BJ (cell line): ENCODE measurements at places on chromosomes 6 and 20. TPM values are rescaled to one million over a fixed set of nuclear protein-coding genes. Genes with fewer than 3 reads are reported as not detected.

The EPPIN gene
- not detected in 2 replicates for polyA plus RNA-seq

The RHAG gene
- polyA plus RNA-seq, result not detected in 2 replicates

The CCN6 gene
- polyA plus RNA-seq, result 0.07 TPM in 1 of 2 replicates, not detected in the other

The ID1 gene
- 126 and 135 TPM in 2 replicates for polyA plus RNA-seq

DNA sequence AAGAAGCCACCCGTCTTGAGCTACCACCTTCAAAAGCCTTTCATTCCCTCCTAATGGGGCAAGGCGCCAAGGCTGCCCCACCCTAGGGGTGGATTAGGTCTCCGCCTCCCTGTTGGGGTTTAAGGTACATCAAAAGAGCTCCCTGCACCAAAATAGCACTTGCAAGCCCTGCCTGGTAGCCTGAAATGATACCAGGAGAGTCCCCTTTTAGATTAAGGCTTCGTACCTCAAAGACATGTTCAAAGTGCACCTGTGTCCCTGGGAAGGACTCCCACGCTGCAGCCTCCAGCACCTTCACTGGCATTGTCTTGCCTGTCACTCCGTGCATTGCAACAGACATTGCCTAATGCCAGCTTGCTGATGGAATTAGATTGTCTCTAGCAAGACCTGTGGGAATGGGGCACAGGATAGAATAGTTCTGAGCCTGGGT lies 15.7 kb upstream of the CDKN1A start:
- no peak for DNase-seq

DNA sequence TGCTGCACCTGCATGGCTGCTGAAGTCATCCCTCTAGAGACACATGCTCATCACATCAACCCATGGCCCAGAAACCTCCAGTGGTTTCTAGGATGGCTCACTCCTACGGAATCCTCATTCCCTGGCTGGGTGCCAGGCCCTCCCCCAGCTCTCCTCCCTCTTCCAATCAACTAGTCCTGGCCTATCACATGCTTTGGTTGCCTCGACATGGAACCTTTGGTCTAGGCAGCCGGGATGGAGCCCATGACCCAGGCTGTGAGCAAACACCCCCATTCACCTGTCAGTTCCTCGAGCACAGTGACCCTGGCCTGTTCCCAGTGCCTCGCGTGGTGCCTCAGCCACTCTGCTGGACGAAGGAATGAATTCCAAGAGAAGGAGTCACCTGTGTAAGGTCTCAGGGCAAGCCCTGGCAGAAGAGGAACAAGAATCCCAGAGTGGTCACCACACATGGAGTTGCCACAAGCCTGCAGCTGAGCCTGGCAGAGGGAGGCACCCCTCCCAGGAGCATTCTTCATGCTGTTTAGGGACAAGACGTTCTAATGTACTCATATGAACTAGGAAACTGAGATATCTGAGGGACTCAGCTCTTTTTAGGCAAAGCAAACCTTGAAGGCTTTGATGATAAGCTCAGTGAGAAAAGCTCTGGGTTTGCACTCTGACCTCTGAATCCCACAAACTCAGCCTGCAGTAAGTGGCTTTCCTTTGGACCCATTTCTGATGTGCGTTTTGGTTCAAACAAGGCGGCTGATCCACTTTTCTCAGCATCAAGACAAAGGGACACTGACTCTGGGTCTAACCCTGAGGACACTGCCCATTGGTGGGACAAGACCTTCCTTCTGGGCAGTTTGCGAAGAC lies 40.2 kb downstream of the PPP1R3G start:
- DNase-seq, result no peak

- DNase-seq, result no peak
Observed at GRCh38 chr6:105642708-105643107, 239.8 kb upstream of the PREP start.

- DNase-seq, result no peak
Observed at GRCh38 chr6:142932889-142933288, 12.1 kb downstream of the HIVEP2 start.

DNA sequence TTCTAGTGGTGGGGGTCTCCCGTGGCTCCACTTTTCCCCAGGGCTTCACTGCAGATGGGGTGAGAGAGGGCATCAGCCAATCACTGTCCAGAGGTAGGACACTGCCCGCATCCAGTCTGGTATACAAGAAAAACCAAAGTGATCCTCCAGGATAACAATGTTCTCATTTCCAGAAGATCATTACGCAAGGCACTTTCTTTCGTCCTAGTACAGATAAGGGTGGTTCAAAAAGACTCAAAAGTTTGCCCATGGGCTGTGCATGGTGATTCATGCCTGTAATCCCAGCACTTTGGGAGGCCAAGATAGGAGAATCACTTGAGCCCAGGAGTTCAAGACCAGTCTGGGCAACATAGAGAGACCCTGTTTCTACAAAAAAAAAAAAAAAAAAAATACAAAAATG lies 16.4 kb downstream of the GMDS start:
- no peak for DNase-seq

DNA sequence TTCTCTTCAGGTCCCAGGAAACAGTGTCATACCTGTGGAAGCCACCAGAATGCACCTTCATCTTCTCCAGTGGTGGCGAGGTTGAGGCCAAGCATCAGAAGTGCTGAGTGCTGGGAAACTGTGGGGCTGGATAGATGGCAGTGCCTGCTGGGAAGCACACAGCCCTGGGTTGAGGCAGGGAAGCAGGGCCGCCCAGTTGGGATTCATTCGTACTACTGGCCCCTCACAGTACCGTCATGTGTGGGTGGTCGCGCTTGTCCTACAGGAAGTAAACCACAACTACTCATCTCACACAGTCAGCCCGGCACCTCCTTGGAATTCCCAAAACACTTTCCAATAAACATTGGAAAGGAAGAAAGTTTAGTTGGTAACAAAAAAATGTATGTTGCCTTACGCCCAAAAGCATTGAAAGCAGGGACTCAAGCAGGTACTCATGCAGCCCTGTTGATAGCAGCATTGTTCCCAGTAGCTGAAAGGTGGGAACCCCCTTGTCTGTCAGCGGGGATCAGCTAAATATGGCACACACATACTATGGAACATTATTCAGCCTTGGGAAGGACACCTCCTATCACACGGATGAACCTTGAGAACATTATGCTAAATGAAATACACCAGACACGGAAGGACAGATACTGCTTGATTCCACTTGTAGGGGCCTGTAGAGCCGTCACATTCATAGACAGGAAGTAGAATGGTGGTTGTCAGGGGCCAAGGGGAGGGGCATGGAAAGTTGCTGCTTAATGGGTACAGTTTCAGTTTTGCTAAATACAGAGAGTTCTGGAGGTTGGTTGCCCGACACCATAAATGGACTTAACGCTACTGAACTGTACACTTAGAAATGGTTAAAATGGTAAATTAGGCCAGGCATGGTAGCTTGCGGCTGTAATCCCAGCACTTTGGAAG lies 162.7 kb downstream of the MTHFD1L start:
- no peak for DNase-seq

DNA sequence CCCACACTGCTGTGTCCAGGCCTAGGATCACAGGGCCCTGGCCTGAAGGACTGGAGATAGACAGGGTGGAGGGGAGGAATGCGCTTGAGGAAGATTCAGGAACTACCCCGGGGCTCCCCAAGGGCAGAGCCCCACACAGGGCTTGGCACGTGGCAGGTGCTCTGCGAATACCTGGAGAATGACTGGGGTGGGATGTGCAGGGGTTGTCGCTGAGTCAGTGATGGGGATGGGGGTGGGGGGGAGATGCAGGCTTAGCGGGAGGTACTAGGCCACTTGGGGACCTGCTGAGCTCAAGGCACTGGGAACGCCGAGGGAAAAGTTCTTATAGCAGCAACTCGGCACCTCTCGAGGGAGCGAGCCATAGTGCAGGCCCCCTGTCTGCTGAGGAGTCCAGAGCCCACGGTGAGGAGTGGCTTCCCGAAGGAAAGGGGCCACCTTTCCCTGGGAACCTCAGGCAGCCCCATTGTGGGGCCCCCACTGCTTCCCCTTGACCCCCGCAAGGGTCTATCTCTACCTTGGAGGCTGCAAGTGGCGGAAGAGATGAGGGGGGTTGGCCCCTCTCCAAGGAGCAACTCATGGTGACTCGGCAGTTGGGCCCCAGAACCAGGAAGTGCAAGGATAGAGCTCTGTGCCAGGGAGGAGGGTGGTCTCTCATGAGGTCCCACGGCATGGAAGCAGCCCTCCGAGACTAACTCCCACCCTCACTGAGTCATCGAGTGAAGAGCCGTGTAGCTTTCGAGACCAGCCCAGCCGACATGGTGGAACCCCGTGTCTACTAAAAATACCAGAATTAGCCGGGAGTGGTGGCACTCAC lies 33.1 kb downstream of the SRC start:
- no peak for DNase-seq

DNA sequence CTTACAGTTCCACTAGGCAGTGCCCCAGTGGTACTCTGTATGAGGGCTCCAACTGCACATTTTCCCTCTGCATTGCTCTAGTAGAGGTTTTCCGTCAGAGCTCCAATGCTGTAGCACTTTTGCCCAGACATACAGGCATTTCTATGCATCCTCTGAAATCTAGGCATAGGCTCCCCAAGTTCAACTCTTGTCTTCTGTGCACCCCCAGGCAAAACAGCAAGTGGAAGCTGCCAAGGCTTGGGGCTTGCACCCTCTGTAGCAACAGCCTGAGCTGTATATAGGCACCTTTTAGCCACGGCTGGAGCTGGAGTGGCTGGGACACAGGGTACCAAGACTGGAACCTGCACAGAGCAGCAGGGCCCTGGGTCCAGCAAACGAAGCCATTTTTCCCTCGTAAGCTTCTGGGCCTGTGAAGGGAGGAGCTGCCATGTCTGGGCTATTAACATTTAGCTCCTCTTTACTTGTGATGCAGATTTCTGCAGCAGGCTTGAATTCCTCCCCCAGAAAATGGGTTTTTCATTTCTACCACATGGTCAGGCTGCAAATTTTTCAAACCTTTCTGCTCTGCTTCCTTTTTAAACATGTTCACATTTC lies 596.2 kb upstream of the ADGRB3 start:
- no peak for DNase-seq

DNA sequence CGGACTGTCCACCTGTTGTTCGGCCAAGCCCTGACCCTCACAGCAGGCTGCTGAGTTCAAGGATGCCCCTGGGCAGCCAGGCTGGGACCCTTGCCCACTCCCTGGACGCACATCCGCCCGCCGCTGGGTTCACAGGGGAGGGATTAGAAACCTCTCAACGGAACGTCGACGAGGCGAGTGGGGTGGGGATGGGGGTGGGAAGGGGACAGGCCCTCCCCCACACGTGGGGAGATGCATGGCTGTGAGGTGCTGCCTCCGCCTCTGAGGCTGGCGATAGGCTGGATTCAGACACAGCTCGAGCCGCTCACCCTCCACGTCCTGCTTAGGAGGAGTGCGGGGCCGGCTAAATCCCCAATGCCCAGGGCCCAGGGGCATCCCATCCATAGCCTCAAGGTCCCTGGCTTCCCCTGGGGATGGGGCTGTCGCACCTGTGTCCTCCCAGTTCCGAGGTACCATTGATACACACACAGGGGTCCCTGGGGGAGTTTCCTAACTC lies 90.6 kb upstream of the BHLHE23 start:
- no peak for DNase-seq
